NCI-H748 treated with DMSO at 0.1 percent for 48 hours (cell line): ENCODE measurements at places on chromosomes 12 and 14.

GRCh38 chr14:79680087-79680486 is 531.2 kb downstream of the DIO2 start:
- no peak for DNase-seq

GRCh38 chr12:76277480-76277879 is 70.7 kb downstream of the BBS10 start:
- DNase-seq: no peak

- no peak for DNase-seq
Observed at GRCh38 chr14:100342195-100342594, 19.1 kb downstream of the SLC25A47 start.

GRCh38 chr12:33560653-33561208 is 121.1 kb upstream of the SYT10 start:
- no peak for DNase-seq

DNA sequence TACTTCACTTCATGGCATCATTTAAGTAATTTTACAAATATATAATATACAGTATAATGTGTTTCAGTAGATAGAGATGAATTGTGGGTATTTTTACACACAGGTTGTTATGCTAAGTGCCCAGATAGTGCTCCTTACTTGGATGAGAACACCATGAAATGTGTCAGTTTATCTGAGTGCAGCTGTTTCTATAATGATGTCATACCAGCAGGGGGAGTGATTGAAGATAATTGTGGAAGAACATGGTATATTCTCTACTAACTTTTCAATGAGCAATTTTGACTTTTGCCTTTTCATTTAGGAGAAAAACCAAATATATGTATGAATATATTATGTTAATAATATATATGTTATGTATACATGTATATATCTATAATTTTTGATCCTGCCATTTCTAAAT is 221.6 kb downstream of the LRRK2 start:
- no peak for DNase-seq

DNA sequence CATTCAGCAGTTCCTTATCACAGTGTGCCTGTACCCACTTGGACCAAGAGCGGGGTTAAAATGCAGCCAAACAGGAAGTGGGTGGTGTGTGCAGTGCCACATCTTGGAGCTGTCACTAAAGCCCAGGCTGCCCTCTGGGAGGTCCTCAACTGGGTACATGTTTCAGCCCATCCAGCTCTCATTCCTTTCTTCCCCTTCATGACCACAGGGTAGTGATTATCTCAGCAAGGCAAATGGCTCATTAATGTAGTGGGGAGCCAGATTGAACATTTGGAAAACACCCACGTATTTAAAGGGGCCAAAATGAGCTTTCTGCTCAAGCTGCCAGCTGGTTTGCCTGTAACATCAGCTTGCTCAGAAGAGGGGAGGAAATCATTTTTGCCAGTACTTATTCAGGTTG is 210.8 kb upstream of the BTG1 start:
- DNase-seq: no peak

GRCh38 chr12:125549836-125550235 is 484.6 kb downstream of the AACS start:
- no peak for DNase-seq

DNA sequence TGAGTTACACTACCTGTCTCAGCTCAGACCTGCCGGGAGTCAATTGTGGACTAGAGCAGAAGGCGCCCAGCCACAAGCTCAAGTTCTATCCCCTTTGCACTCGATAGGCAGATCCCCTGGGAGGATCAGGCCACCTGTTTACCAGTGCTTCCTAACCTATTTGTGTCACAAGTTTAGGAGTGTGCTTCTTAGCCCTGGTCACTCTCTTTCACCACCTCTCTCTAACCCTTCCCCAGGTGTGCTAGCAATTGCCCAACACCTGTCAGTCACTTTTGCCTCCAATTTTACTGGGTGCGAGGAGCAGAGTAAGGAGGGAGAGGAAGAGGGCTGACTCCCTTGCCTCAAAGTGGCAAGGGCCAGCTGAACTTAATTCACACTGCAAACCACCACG is 745 bp upstream of the NAA30 start:
- no peak for DNase-seq

DNA sequence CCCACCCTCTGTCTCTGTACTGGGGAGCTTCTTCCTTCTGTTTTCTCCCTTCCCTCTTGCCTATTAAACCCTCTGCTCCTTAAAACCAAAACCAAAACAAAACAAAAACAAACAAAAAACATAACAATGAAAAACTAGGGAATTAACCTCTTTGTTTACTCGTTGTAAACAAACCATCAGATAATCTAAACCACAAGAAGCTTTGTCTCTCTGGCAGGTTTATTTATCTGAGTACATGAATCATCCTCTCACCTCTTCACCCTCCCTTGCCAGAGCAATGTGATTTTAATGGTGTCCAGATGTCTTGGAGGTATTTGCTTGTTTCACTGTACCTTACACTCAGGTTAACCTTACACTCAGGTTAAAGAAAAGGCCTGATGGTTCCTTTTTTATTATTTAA is 66.1 kb downstream of the DYRK2 start:
- peak; percentile 49 for DNase-seq

DNA sequence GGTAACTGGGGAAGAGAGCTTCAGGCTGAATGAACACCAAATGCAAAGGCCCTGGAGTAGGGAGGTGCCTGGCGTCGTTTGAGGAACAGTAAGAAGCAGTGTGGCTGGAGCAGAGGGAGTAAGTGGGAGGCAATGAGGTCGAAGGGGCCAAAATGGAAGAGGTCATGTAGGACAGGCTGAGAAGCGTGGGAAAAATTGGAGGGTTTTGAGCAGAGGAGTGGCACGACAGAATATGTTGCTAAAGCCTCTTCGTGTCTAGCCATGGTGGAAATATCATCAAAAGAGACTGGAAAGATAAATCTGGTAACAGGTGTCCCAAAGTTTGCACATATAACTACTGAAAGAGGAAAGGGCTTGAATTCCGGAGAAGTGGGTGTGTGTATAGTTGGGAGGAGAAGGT is 1.9 kb downstream of the TRIM9 start:
- DNase-seq: no peak

DNA sequence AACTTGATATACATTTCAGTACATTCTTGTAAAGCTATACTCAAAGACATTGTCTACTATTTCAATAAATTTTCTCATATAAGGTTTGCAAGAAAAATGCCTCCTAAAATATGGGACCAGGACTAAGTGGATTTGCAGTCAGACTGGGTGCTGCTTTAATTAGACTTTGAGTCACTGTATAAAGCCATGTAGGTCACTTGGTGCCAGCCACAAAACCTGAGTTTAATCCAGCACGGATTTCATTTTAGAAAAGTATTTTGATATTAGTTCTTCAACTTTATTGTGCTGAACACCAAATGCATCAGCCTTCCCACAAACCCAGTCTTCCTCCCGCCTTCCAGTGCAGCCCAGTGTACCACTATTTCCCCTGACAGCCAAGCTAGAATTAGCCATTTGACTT is 9.9 kb upstream of the NID2 start:
- DNase-seq: no peak

DNA sequence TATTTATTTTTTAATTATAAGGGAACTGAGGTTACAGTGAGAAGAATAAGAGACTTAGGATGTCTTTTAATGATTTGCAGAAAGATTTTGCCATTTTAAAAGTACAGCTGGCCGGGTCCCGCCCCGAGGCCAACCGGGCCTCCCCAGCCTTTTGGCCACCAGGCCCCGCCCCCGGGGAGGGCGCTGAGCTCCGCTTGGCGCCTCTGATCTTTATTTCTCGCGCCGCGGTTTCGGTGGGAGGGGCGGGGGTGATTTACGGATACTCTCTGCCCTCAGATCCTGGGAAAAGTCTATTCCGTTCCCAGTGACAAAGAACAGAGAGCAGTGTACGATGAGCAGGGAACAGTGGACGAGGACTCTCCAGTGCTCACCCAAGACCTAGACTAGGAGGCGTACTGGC is 17.7 kb downstream of the ZFYVE26 start:
- no peak for DNase-seq

- no peak for DNase-seq
Observed at GRCh38 chr12:14950421-14950820, 11.0 kb downstream of the ARHGDIB start.

DNA sequence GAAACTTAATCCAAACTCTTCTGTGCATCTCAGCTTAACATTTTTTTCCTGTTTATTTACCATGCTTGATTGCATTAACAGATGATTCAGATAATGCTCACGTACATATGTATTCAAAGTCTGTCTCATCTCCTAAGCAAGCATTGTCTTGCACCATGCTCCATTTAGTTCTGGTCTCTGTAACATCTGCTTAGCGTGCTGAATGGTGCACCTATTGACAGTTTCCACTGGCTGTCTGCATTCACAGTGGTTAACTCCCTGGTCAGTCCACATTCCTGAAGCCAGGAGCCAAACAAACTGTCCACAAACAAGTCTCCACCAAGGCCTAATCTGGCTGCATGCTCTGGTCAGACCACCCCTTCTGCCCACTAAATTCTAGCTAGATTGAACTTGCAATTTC is 83.9 kb downstream of the KNTC1 start:
- no peak for DNase-seq

DNA sequence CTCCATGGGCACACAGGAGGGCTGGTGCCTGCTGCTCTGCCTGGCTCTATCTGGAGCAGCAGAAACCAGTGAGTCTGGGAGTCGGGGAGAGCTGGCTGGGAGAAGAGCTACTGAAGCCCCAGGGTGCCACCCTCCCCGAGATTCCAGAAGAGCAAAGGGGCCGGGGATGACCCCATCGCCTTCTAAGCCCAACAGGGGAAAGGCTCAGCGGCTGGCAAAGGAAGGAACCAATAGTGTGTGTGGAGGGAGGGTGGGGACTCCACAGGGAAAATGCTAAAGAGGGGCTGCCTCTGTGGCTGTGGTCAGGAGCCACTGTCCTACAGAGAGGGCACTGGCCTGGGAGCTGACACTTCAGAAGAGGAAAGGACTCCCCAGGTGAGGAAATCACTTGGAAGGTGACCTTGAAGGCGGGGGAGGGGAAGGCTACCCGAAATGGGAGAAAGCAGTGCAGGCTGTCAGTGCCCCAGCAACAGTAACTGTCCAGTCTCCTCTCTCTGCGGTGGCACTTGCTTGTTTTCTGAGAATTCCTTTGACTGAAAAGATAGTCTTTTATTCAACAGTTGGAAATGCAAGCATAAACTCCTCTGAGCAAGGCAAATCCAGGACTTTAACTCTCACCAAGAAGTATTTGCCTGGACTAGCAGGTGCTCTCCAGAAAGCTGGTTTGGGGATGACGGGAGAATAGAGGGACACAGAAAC is 552 bp downstream of the TAPBPL start:
- DNase-seq: no peak

GRCh38 chr12:57586128-57586527 is 4.9 kb upstream of the PIP4K2C start:
- no peak for DNase-seq

DNA sequence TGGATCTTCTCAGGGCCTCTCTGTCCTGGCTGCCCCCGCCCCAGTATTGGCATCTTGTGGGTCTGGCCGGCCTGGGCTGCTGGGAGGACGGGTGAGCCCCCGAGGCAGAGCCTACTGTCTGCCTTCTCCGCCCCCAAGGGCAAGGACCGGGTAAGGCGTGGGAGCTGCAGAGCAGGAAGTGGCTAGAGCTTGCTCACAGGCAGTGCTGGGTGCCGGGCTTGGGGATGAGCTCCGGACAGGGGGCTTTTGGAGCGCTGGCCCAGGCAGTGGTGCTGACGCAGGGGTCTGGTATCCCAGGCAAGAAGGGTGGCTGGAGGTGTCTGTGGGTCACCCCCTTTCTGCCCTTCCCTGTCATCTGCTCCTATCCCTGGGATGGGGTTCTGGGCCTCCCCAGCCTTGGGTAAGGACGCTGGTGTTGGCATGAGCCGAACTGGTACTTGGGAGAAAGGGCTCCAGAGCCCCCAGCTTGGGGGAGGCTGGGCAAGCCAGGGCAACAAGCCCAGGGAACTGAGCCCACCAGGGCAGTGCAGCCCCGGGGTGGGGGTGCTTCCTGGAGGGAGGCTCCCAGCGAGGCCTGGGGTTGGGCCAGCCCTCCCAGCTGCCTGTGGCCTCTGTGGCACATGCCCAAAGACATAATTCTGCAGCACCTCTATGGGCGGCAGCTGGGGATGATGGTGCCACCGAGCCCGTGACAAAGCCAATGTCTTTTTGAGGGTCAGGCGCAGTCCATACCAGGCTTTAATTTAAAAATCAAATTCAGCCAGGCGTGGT is 126.3 kb downstream of the KIF26A start:
- no peak for DNase-seq

- DNase-seq: no peak
Observed at GRCh38 chr12:89862511-89863445, 154.1 kb upstream of the ATP2B1 start.

DNA sequence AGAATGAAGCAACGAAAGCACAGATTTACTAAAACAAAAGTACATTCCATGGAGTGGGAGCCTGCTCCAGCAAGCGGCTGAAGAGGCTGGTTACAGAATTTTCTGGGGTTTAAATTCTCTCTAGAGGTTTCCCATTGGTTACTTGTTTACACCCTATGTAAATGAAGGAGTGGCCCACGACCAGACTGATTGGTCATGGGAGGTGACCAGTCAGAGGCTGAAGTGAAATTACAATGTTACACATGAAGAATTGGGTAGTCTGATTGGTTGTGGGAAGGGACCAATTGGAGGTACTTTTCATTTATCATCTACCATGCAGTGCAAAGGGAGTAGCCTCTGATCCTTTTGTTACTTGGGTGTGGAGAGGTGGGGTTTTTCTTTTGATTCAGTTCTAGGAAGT is 36.2 kb upstream of the APPL2 start:
- no peak for DNase-seq

DNA sequence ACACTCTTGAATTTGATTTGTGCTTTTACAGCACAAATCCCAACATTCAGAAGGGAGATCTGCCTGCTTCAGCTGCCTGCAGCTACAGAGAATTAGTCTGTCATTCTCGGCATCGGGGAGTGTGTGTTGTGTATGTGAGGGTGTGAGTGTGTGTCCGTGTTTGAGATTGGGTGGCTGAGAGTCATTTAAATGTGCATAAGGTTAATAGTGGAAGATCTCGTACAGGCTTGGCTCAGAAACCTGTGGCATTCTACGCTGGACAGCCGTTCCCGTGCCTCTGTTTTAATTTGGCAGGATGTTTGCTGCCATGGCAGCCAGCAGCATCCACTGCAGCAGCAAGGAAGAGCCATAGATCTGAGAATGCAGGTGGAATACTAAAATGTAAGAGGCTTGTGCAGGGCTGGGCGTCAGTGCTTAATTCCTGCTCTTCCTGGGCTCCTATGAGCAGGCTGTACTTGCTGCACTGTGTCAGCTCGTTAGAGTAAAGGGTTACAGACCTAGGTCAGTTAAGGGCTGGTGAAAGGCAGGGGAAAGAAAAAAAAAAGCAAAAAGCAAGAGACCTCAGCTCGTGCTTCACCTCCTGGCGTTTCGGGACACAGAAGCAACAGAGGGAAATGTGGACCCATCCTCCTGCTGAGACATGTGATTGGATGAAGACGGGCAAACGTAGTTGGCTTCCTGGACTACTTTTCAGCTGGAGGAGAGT is 205.4 kb downstream of the NAV3 start:
- DNase-seq: peak; percentile 21

- no peak for DNase-seq
Observed at GRCh38 chr14:64569138-64569631, 19.4 kb downstream of the PPP1R36 start.

GRCh38 chr14:30874120-30874998 is at the start of gene COCH:
Gene COCH, plus strand, starts transcription at chr14:30874559. Its CDS starts 380 bp downstream, at chr14:30874939.
- peak; percentile 23 for DNase-seq
